Activated CD4-positive, alpha-beta T cell treated with anti-CD3 and anti-CD28 coated beads for 4 hours (primary cell): ENCODE measurements at places on chromosomes 3 and 15.

- no peak for DNase-seq
Measured at GRCh38 chr3:174216019-174216418, 643.1 kb upstream of the NAALADL2 start.

GRCh38 chr3:4846543-4846942 lies 132.7 kb upstream of the BHLHE40 start:
- no peak for DNase-seq

DNA sequence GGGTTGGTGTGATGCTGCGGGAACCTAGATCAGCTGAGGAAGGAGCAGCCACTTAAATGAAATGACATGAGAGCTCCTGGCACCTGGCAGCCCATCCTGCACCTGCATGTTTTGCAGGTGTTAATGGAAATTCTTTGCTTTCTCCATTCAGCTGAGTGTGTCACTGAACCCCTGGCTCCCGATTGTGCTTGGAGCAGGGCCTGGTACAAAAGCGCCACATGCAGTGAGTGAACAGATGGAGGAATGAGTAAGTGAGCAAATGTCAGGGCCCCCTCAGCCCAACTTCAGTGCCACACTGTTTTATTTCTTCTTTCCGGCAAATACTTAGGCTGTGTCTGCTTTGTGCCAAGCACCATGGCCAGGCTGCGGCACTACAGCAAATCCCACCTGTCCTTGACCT lies 132.2 kb downstream of the ASB7 start:
- no peak for DNase-seq

DNA sequence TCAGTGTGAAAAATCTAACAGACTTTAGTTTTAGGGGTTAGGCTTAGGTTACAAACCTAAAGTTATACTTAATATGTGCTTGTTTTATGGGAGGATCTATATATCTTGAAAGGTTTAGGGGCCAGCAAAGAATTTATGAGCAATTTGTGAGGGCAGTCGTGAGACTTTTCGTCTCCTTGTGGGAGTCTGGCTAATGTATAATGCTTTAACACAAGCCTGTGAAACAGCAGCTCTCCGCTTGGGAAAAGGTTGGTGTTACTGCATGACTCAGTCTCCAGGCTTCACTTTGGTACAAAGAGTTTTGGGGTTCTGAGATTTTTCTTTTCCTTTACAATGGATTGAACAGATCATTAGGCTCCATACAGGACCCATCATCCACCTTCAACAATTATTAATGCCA lies 79.0 kb upstream of the MFGE8 start:
- no peak for DNase-seq

DNA sequence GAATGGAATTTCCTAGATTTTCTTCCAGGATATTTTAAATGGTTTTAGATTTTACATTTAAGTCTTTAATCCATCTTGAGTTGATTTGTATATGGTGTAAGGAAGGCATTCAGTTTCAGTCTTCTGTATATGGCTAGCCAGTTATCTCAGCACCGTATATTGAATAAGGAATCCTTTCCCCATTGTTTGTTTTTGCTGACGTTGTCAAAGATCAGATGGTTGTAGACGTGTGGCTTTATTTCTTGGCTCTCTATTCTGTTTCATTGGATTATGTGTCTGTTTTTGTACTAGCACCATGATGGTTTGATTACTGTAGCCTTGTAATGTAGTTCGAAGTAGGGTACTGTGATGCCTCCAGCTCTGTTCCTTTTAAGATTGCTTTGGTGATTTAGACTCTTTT lies 325.7 kb upstream of the EPHA6 start:
- DNase-seq, result no peak

DNA sequence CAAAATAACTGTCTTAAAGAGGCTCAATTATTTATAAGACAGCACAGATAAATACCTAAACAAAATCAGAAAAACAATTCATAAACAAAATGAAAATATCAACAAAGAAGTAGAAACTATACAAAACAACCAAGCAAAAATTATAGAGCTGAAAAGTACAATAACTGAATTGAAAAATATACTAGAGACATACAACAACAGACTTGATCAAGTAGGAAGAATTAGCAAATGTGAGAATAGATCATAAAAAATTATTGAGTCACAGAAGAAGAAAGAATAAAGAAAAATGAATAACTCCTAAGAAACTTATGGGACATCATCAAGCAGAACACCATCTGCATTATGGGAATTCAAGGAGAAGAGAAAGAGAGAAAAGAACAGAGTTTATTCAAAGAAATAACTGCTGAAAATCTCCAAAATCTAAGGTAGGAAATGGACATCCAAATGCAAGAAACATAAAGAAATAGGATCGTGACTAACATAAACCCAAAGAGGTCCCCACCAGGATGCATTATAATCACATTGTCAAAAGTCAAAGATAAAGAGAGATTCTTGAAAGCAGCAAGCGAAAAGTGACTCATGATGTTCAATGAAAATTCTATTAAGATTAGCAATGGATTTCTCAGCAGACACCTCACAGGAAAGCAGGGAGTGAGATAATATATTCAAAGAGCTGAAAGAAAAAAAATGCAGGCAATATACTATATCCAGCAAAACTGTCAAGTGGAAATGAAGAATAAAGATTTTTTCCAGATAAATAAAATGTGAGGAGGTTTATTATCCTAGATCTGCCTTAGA lies 85.9 kb downstream of the DCLK3 start:
- DNase-seq, result no peak

- no peak for DNase-seq
Measured at GRCh38 chr3:98827221-98827920, 64.2 kb downstream of the ST3GAL6 start.

GRCh38 chr3:133490468-133491351 lies 82.8 kb upstream of the CDV3 start:
- peak; percentile 69 for DNase-seq

GRCh38 chr3:2513986-2514385 lies 415.3 kb downstream of the CNTN4 start:
- no peak for DNase-seq

- no peak for DNase-seq
Measured at GRCh38 chr3:188053710-188054380, 100.1 kb upstream of the LPP start.

- no peak for DNase-seq
Measured at GRCh38 chr15:53110999-53111398, 320.9 kb upstream of the ONECUT1 start.

GRCh38 chr3:122923611-122924010 lies 104.0 kb downstream of the SEMA5B start:
- DNase-seq, result no peak

DNA sequence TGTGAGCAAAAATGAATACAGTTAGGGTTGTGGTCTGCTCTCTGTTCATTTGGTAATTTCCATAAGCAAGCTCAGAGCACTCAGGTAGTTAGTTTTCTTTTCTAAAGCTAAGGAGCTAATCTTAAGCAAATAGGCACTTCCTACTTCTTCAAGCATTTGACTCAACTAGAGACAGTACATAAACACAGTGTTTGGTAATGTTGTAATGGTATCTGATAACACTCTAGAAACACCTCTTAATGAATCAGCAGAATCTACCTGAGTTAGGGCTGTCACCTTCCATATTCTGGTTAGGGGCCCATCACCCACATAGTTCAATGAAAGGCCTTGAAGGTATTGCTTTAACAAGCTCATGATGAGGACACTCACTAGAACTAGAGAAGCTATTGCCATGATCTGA lies 83.1 kb downstream of the PLCH1 start:
- no peak for DNase-seq

DNA sequence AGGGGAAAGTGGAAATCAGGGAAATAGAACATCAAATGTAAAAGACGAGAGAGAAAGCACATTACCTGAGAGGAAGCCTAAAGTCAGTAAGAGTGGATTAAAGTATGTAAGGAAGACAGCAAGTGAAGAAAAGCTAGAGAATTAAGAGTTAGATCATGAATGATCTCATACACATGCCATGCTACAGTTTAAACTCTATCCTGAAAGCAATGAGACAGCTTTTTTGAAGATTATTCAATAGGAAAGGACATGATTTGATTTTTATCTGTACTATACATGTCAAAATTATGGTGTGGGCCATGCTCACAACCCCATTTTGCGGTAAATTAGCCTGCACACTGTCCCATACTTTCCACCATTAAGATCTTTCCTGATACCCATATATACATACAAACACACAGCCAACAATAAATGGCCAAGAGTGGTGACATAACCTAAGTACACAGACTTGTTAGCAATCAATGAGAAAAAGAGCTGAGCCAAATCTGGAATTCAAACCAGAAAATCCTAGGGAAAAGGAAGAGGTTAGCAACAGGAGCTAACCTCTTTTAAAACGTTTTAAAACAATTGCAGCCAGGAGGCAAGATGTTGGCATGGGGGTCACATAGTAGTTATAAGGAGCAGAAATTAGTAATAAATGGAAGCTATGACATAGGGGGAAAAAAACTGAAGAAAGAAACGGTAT lies 4.5 kb downstream of the MYO9A start:
- DNase-seq, result no peak

DNA sequence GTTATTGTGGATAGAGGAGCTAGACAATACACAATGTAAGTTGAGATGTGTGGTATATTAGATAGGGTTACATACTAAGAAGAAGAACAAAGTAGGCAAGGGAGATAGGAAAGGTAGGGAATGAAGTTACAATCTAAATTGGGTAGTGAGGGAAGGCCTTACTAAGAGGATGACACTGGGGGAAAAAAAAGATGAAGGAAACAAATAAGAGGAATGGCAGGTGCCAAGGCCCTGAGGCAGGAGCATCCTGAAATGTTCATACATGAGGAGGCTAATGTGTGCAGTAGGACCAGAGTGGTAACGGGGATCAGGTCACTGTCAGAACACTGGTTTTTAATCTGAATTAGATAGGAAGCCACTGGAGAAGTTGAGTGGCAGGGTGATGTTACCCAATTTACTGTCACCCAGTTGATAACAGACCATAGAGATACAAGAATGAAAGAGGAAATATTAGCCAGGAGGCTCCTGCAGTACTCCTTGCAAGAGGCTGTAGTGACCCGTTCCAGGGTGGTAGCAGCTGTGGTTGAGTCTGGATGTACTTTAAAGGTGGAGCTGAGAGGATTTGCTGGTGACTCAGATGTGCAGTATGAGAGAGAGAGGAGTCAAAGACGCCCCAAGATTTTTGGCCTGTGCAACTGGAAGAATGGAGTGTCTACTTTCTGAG lies 14.4 kb downstream of the RTP1 start:
- no peak for DNase-seq

DNA sequence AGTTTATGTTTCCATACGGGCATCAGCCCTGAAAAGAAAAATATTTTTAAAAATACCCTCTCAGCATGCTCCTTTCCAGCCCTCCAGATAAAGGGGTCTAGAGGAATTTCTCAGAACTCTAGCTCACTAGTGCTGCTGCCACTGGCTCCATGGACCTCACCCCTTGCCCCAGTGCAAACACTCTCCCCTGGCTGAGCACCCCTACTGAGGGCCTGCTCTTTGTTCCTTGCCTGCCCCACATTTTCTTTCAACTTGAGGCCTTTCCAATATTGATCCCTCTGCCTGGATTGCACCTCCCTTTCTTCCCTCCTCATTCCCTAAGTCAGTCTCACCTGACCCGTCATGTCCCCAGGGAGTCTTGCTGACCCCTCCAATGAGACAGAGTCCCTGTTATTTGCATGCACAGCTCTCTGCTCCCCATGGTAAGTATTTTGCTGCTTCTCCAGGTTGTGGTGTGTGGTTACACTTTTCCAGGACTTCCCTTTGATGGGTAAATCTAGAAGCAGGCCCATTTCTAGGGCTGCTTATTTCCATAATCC lies 196.5 kb downstream of the EPHB1 start:
- DNase-seq, result no peak

- DNase-seq, result no peak
Measured at GRCh38 chr3:32551087-32551486, 19.6 kb downstream of the DYNC1LI1 start.

GRCh38 chr3:194382892-194383223 lies 13.3 kb upstream of the LRRC15 start:
- DNase-seq, result no peak
